IPS DF 6.9 (cell line): ENCODE measurements at places on chromosomes 4 and X.

DNA sequence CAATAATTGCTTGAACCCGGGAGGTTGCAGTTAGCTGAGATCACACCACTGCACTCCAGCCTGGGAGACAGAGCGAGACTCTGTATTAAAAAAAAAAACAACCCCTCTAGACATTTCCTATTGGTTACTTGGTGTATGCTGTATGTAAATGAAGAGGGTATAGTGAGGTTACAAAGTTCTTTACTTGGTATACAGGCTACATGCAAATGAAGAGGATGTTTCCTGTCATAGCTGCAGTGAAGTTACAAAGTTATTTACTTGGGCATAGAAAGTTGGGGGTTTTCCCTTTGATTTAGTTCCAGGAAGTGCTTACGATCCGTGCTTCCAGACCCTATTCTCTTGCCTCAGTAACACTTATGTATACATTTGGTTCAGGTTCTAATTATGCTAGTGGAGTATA lies 38.4 kb upstream of the CLNK start:
- no peak for DNase-seq

- no peak for DNase-seq
Observed at GRCh38 chr4:41963105-41963504, 18.5 kb upstream of the DCAF4L1 start.

DNA sequence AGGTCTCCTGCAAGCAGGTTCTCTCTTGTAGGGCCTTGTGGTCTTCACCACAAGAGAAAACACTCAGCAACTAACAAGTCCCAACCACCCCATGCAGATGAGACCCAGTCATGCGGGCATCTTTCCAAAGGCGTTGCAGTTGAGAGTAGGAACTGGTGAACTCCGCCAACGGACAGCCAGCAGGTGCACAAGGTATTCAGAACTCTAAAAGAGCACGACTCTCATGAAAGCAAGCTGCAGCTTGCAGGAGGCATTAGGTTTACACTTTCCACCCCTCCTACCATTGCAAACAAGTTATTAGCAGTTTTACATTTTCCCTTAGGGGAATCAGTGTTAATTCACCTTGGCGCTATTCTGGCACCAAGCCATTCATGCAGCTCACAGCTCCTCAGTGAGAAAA lies 173.4 kb upstream of the KIT start:
- DNase-seq, result no peak

- no peak for DNase-seq
Observed at GRCh38 chrX:44637282-44637681, 94.6 kb upstream of the FUNDC1 start.

DNA sequence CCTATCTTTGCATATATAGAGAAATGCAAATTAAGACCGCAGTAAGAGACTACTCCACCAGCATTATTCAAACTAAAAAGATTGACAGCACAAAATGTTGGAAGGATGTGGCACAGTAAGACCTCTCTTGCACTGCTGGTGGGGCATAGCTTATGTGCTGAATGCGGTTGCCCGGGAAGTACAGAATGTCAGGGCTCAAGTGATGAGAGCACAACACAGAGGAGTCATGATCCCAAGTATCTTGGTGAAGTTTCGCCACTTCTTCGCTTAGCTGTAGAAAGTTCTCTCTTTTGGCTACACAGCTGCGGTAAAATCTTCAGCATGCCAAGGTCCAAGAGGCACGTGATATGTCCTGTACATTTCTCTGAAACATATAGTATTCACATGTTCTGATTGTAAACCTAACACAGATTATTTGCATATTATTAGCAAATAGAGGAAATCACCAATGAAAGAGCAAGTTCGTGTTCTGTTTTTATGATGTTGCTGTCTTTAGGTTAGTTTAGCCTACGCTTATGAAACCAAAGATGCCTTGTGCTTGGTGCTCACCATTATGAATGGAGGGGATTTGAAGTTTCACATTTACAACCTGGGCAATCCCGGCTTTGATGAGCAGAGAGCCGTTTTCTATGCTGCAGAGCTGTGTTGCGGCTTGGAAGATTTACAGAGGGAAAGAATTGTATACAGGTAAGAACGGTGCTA lies 55.0 kb downstream of the HTT-AS start:
- no peak for DNase-seq

GRCh38 chr4:54913751-54914526 lies 211.5 kb downstream of the KDR start:
- no peak for DNase-seq

- DNase-seq, result no peak
Observed at GRCh38 chrX:153365670-153366069, 31.7 kb downstream of the ZNF275 start.
